ENCODE measurements at places on chromosomes 1 and 21.

- DNase-seq, result no peak
Observed at GRCh38 chr1:161421456-161421855, 53.8 kb upstream of the CFAP126 start.

GRCh38 chr1:183716286-183716685 lies 63.2 kb upstream of the APOBEC4 start:
- DNase-seq, result no peak

GRCh38 chr1:18409609-18410237 lies 71.0 kb upstream of the KLHDC7A start:
- no peak for DNase-seq

- DNase-seq, result no peak
Observed at GRCh38 chr1:81547261-81547911, 253.3 kb upstream of the ADGRL2 start.

DNA sequence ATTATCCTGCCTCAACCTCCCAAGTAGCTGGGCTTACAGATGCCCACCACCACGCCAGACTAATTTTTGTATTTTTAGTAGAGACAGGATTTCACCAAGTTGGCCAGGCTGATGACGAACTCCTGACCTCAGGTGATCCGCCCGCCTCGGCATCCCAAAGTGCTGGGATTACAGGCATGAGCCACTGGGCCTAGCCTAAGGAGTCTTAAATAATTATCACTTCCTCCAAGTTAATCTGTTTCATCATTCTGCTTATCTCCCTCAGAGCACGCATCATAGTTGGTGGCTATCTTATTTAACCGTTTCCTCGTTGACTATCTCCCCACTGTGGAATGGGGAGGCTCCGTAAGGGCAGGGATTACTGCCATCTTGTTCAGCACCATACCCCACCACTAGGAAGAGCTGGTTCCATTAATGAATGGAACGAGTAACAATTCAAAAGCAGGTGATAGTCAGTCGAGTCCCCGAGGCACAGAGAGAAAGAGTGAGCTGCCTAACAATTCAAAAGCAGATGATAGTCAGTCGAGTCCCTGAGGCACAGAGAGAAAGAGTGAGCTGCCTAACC lies 52.7 kb downstream of the GLUL start:
- DNase-seq, result no peak

DNA sequence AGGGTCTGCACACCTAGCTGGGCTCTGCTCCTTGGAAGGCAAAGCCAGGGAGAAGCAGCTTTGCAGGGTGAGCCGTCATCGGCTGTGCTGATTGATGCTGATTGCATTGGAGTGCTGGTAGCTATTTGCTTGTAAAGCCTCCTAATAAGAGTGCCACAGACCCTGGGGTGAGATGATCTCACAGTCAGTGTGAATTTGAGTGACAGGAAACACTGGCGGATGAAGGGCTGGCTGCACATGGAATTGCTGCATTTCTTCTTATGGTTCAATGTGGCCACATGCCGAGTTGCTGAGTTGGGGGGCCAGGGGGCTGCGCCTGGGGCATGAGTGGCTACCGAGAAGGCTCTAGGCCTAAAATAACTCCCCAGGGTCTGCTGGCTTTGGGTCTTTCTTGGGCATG lies 138.2 kb upstream of the CACNA1E start:
- no peak for DNase-seq

DNA sequence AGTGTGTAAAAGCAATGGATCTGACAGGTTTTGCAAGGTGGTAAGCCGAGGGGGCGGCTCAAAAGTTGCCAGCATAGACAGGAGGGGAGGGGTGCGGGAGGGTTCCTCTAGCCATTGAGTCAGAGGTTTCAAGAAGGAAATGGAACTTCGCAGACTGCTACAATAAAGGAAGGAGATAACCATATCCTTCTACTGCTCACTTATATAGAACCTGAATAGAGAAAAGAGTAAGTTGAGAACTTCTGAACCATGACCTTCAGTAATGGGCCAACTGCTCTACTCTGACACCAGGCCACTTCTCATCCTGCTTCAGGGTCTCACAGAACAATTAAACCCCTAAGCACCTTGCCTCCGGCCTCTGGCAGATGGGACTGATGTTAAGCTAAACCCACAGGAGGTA lies 26.3 kb upstream of the BCAR3 start:
- DNase-seq, result no peak

DNA sequence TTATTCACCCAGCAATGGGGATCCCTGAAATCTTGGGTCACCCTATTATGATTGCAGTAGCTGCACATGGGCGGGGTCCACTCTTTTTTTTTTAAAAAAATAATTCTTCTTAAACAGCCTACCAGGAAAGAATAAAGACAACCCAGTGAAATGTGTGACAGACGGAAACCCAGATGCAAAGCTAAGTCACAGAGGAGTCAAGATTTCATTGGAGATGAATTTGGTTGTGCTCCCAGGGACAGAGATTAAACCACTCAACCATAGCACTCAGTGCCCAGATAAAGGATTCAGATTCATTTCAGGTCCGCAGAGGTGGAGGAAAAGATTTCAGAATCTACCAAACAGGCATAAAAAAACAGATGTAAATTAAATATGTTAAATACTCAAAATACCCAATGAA lies 583.5 kb upstream of the ZP4 start:
- DNase-seq, result no peak

DNA sequence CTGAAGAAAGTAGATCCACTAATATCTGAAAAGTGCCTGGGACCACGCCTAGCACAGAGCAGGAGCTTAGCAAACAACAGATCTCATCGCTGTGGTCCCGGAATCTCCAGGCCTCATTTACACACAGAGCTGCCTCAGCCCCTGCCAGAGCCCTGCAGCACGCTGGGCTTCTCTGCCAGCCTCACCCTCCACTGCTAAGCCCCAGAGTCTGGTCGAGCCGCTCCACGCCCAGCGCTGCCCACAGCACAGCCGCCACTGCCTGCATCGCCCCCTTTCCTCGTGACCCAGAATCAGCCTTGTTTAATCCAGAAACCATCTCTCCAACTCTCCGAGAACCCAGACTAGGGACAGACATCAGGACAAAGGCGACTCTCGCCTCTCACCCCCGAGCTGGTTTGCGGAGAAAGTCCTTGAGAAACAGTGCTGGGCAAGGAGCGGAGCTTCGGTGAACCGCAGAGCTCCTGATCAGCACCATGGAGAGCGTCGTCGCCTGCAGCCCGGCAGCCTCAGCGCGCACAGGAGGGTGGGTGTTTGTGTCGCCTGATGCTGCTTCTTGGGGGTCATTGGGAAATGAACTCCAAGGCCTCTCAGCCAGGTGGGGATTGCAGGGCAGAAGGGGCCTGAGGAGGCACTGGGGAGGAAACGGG lies 145.1 kb downstream of the NPHP4 start:
- peak; percentile 70 for DNase-seq

DNA sequence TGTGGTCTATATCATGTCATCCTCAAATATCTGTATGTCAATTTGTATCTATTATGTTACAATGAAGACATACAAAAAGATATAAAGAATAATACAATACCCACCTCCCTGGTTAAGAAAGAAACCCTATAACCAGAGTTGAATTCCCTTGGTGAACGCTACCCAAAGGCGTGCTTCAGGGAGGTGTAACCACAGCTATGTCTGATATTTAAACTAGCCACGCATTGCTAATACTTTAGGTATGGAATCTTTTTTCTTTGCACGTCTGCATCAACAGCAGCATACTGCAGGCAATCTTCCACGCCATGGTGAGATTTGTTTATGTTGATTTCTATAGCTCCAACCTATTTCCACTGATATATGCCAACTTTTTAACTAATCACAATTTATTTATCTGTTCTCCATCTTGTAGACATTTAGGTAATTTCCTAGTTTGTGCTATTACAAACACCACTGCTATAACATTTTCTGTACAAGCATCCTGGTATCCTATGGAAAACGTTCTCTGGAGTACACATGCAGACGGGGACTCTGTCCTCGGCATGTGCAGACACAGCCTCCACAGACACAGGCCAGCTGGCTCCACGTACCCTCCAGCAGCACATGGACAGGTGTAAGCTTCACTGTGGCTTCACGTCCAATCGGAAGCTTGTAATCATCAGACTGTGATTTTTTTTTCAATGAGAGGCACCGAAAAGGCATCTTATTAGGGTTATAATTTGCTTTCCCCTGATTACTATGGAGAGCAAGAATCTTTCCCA lies 58.5 kb downstream of the HSF2BP start:
- no peak for DNase-seq

DNA sequence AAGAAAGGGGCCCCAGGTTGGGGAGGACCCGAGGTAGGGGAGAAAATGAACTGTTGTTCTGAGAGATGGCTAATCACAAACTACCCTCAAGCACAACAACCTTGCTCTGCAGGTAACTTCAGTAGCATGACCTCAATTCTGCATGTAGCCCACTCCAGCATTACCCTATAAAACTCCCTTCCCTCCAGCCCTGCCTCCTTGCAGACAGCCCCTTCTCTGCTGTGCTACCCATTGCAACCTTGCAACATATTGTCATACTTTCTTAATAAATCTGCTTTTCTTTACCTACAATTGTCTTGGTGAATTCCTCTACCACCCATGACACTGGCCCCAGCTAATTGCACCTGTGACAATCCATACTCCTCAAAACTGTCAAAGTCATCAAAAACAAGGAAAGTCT lies 428.9 kb downstream of the MATN1 start:
- DNase-seq, result no peak

GRCh38 chr21:46243960-46244361 lies 15.4 kb upstream of the LSS start:
- no peak for DNase-seq

DNA sequence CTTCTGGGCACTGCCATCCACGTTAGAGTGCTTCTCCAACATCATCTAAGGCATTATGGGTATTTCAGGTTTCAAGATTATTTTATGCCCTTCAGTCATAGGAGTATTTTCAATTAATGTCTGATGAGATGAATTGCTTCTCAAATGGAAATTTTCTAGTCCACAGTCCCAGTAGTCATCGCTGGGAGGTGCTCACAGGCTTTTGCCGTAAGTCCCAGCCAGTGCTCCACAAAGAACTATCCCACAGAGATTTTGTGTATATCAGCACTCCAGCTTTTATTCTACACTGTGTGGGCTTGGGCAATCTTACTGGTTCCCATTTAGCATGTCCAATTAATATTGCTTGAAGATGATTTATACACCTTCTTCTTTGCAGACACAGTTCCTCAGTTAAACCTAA lies 61.0 kb downstream of the SMYD2 start:
- DNase-seq, result no peak
